Stimulated activated naive CD4-positive, alpha-beta T cell (primary cell): ENCODE measurements at places on chromosomes 11 and 22.

DNA sequence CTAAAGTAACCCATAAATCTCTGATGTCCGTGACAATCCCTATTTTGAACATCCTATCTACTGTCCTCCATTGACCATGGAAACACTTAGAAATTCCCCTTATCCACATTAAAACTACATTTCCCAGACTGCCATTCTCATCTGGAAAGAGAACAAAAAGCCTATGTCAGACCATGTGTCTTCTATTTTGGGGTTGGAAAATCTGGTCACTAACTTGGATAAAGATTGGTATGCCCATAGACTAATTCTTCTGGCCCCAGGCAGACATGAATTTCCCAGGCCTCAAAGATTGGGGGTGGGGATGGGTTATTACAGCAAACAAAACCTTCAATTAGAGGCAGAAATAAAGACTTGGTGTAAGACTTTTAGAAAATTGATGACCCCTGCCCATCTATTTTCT is 30.9 kb upstream of the CREB3L1 start:
- DNase-seq: no peak

GRCh38 chr11:64762277-64762673 is 2.5 kb upstream of the PYGM start:
- no peak for DNase-seq

DNA sequence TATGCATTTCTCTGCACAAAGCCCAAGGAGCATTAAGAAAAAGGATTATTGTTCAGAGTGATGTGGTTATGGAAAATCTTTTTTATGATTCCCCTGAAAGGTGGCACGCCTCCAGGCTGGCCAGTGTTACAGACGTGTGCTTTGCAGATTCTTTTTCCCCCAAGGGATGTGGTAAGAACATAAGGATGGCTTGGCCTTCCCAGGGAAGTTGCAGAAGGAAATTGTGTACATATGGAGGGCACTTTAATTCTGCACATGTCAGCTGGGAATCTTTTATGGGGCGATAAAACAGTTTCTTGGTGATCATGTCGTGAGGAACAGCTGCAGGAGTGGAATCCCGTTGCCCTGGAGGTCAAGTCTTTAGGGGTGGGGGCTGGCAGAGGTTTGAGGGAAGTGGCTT is 9.7 kb downstream of the SMARCB1 start:
- DNase-seq: no peak

- DNase-seq: no peak
These were observed 12.3 kb upstream of the SH3BP1 start for GRCh38 chr22:37627121-37627520.

DNA sequence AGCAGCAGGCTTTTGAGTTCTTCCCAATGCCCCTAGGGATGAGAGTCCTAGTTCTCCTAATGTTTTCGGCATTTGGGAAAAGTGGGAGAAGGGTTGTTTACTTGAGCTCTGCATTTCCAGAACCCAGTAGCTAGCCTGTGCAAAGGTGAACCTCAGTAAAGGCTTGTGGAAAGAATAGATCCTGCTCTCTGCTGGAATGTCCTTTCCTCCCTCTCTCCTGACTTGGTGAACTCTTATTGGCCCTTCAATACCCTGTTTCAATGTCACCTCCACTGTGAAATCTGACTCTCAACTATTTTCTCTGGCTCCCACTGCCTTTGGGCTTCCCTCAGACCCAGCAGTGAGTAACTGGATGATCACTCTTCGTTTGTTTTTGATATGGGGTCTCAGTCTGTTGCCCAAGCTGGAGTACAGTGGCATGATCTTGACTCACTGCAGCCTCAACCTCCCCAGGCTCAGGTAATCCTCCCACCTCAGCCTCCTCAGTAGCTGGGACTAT is 2.4 kb upstream of the UVRAG start:
- DNase-seq: no peak

GRCh38 chr11:82854242-82854641 is 46.0 kb downstream of the PRCP start:
- DNase-seq: no peak

DNA sequence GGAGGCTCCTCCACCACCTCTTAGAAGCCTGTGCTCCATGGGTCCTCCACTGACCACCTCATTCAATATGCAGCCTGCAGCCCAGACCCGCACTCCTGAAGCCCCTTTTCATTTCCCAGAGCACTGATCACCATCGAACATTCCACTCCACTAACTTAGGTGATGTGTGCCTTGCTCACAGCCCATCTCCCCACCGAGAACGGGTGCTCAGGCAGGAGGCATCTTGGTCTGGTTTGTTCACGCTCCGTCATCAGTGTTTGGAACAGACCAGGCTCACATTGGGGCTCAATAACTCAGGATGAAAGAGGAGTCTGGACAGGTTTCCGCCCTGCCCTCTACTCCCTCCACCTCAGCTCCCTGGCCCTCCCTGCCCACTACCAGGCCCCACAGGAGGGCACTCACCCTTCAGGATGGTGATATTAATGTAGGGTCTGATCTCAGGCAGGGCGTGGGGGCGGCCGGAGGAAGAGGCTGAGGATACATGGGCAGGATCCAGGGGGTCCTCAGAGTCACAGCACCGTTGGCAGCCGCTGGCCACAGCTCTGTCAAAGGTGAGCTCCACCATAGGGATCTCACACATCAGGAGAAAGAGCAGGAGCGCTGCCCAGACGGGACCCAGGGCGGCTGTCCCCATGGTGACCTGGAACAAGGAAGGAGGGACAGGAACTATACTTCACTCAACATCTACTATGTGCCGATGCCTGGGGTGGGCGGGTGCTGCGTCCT is 3.1 kb downstream of the C1QTNF6 start:
- no peak for DNase-seq

DNA sequence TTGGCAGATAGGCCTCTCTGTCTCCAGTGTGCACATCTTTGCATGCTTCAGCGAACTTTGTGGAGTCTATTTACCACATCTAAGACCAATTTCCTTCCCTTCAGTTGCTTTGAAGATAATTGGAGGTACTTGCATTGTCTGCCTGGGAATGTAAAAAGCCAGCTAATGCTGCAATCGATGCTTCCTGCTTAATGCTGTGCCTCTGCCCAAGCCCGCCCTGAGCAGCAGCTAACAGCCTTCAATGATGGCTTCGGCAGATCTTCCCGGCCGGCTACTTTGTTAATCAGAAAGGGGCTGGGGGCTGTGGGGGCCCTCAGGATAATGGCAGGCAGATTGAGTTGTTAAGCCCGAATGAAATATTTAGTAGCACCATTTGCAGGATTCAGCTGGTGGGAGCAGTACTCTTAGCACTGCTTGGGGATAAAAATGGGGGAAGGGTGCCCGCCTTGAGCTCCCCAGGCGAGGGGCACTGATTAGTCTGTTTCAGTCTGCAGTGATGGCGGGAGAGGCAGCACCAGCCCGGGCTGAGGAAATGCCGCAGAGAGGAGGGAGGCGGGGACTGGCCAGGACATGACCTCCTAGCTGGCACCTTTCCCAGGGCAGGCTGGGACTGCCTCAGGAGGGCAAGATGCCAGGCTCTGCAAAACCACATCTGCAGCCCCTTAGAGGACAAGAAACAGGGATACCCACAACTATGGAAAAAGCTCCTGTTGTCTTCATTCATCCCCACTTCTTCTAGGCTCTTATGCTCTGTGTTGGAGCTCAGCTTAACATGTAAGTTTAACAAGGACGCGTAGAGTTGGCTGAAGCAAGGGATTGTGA is 460.0 kb downstream of the BUD13 start:
- DNase-seq: no peak

DNA sequence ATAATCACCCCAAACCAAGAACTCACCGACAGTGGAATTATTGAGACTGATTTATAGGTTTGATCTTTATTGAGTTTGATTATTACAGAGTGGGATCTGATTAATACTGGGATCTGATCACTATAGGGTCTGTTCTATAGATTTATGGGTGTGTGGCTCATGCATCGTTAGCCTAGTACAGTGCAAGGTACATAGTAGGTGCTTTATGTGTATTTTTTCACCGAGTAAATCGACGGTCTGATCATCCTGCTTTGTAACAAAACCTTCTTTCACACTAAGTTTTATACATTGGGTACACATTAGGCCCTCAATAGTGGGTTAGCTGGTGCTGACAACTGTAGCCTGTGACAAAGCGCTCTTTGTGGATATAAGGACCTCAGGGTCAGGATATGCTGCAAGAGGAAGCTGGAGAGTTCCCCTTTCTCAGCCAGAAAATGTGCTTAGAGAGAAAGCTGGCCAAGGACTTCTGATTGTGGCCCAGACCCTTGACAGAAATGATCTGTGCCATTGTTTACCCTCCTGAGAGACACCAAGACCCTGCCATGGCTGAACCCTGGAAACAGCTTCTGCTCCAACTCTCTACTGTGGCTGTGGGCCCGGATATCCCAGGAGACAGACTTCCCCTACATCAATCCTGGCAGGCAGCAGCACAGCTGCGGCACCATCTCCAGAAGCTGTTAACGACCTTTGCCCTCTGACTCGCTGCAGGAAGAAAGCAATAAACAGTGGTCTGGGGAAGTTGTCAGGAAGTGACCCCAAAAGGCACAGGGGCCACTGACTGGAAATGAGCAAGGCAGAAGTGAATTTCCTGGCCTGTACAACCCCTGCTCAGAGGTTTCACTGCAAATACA is 16.1 kb upstream of the TPP1 start:
- DNase-seq: no peak

DNA sequence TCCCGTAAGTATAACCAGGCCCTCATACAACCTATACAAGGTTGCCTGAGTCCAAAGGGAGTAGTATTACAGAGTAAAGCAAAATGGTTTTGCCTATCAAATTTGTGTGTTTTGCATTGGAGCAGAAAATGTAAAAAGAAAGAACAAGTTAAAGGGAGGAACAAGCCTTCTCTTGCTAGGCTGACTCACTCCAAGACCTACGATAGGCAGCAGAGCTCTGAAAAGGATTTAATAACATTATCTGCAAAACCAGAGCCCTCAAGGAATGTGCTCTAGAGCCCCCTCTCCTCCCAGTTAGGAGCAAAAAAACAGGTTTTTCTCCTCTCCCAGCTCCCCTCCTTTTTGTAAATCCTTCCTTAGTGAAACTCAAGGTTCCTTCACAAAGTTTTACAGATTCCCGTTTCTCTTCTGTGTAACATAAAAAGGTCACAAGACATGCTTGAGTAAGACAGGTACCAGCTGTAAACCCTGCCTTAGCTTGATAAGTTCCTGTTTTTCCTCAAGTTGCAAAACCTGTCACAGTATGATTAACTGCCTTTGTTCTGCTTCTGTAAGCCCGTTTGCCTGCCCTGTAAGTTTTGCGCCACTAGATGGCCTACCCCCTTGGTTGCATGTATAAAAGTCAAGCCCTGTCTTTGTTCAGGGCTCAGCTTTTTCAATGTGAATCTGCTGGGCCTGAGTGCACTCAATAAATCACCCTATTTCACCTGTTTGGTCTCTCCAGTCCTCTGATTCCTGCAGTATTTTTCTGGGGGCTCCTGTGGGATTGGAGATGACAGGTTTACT is 498.2 kb downstream of the KCNA4 start:
- DNase-seq: no peak

GRCh38 chr11:58927393-58928106 is 11.7 kb upstream of the GLYATL1 start:
- DNase-seq: peak; percentile 61
